K562 (cell line): ENCODE measurements at places on chromosomes 3 and 15.

DNA sequence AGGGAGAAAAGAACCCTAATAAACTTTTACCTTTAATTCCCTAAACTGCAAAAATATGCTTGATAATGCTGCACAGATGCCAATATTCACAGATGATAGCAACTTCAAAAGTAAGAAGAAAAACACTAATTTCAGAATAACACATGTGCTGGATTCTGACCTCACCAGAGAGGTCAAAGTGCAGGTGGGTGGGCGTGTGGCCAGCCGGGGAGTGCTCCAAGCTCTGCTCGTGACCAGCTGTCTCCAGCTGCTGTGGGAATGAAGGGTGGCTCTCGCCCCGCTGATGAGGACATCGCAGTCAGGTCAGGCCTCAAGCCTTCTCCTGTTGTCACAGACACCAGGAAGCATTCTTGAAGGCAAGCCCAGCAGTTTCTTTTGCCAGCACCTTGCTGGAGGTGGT, 57.1 kb downstream of the ADAMTS17 start:
- no peak for DNase-seq

- DNase-seq = no peak
These were observed 527.6 kb downstream of the DIPK2A start for GRCh38 chr3:144499001-144499930.

DNA sequence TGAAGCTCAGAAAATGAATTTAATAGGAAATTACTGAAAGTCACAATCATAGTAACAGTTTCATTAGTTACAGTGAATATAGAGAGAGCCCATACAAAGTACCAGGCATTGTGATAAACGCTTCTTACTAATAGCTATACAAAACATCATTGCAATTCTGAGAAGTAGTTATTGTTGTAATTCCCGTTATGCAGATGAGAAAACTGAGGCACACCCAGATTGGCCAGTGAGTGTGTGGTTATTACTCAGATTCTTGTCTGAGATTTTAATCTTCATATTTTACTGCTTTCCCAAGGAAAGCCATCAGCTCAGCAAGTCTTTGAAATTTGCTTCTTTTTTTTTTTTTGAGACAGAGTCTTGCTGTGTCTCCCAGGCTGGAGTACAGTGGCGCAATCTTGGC, 14.3 kb downstream of the FLNB start:
- no peak for DNase-seq

GRCh38 chr3:127167315-127168043, 25.5 kb upstream of the PRR23E start:
- no peak for DNase-seq

DNA sequence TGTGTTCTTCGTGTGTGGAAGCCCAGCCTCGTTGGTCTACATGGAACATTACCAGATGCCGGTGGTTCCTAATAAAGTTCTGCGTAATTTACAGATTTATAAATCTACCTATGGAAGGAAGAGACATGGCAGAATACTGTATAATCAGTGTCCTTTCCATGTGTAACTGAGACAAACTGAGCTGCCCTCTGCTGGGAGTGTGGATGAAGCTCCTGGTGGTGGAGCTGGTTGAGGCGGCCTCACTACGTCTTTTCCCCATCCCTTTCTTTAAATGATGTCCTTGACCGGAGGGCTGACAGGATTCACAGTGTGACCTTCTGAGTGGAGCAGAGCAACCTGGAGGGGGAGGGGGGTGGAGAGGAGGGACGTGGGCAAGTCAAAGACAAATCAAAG, 267.0 kb upstream of the CHRM5 start:
- DNase-seq = no peak

- DNase-seq = no peak
These were observed 69.5 kb upstream of the VGLL4 start for GRCh38 chr3:11713171-11713570.

GRCh38 chr3:48429960-48430707, at the start of gene PLXNB1:
TSS of gene PLXNB1 (minus strand) at chr3:48430086. CDS start at chr3:48424611, 5,475 bp downstream.
- DNase-seq = peak; percentile 82

- DNase-seq = no peak
These were observed 31.6 kb upstream of the GLCE start for GRCh38 chr15:69128667-69129311.

DNA sequence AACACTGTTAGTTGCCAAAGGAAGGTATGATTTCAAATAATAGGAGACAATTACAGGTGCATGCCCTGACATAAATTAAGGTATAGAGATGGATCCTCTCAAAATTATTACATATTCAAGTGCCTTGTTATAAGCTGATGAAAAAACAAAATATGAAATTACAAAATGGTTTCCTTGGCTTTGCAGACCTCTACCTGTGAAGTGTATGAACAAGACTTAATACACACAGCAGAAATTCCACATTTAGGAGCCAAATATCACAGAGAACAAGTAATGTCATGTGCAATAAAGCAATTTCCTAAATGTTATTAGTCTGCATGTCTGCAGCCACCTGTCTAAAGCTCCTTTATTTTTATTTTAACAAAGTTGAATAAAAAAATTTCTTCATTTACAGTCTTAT, 151.5 kb downstream of the ALCAM start:
- DNase-seq = no peak

GRCh38 chr3:29711255-29711771, 430.4 kb downstream of the RBMS3 start:
- no peak for DNase-seq

- no peak for DNase-seq
These were observed 70.7 kb downstream of the SEMA5B start for GRCh38 chr3:122956693-122957455.

GRCh38 chr3:44030687-44031305, 210.9 kb upstream of the TOPAZ1 start:
- no peak for DNase-seq

- DNase-seq = no peak
These were observed 7.9 kb downstream of the ANP32A start for GRCh38 chr15:68812597-68813431.

- no peak for DNase-seq
These were observed 478 bp downstream of the BNC1 start for GRCh38 chr15:83283813-83284558.

GRCh38 chr3:31882431-31882830, 98.6 kb downstream of the OSBPL10 start:
- DNase-seq = no peak

DNA sequence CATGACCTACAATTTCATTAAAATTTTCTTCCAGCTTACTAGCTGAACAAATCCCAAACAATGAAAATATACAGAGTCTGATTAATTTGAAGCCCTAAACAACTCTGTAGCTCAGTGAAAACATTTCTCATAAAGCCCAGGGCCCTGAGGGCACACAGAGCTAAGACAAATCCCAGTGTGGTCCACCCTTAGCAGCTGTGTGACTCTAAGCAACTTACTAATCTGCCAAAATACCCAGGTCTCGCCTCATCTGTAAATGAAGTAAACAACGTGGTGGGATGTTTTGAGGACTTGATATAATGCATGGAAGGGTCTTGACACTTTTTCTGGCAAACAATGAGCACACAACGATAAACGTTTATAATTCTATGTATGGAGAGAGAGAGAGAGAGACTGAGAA, 158.4 kb downstream of the FHIT start:
- DNase-seq = no peak

DNA sequence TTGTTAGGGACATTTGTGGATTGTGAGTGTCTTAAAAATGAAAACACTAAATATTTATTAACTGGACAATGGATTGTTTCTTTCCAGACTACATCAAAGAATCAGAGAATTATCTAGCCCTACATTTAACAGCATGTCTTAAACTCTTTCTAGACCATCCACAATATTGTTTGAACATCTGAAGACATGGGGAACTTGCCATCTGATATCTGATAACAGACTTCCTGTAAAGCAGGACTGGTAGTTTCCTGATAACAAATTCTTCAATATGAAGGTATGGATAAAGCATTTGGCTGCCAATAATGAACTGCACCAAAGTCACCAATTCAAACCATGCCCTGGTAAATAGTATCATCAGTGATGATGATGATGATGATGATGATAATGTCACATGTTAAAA, 26.2 kb upstream of the HACD2 start:
- no peak for DNase-seq

- DNase-seq = no peak
These were observed 20.5 kb upstream of the LYZL4 start for GRCh38 chr3:42430781-42431532.

DNA sequence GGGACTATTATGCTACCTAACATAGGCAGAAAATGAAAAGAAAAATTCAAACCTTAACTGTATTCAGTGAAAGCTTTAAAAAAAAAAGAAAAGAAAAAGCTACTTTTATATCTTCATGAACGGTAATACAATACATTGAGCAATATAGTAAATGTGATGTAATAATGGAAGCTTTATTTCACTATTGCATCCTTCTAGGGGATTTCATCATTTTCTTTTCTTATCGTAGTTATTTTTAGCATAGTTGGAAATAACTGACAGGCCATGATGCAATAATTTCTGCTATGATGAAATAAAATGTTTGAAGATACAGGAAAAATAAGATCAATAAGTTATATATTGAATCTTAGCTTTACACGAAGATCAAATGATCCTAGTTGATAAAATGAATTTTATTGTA, 40.3 kb upstream of the ZCWPW2 start:
- no peak for DNase-seq

DNA sequence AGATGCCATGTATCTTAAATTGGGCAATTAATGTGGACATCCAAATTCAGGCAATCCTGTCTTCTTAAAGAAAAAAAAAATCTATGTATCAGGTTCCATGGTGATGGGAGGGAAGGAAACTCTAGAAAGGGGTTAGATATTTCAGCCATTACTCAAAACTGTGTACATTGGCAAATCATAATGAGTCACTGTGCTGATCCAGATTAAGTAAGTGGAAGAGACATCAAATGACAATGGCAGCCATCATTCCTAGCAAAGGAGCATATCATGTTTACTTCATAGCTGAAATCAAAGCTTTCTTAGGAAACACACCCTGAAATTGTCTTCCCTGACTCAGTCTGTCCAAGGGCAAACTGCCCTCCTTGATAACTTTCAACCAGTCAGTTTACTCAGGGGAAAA, 713.3 kb upstream of the GBE1 start:
- no peak for DNase-seq

DNA sequence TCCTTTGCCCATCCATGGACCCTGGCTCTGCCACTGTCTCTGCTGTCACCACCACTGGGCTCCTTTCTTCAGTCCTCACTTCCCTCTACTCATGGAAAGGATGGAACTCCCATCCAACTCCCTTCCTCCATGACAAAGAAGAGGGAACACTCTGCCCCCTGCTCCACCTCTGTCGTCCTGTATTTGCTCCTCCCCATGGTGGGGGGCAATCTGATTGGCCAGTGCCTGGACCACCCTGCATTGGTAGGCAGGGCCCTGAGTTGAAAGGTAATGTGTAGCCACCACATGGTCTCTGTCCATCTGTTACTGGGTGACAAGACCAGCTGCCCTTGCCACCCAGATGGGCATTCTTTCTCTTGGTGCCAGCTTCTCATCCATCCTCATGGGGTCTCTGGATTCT, 20.7 kb upstream of the HEG1 start:
- no peak for DNase-seq

DNA sequence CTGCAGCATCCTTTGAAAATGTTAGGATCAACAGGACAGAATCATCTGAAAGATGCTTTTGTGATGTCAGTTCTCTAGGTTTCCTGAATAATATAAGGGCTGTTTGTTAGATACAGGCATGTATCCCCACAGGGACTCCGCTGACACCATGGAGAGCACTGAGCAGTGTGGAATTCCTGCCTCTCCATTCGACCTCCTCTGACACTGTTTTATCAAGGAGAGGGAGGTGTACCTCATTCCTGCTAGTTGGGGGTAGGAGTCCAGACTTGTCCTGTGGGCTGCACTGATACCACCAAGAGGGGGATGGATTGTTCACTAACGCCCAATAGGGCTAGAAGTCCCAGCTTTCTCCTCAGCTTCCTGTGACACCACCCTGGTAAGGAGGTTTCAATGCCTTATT, 46.6 kb downstream of the LARS2 start:
- no peak for DNase-seq

- peak; percentile 57 for DNase-seq
These were observed 2.1 kb downstream of the TLE3 start for GRCh38 chr15:70095408-70096214.
